ENCODE measurements at places on chromosomes 16 and 17.

- no peak for DNase-seq
Observed at GRCh38 chr16:89921702-89922476, 1.3 kb upstream of the TUBB3 start.

DNA sequence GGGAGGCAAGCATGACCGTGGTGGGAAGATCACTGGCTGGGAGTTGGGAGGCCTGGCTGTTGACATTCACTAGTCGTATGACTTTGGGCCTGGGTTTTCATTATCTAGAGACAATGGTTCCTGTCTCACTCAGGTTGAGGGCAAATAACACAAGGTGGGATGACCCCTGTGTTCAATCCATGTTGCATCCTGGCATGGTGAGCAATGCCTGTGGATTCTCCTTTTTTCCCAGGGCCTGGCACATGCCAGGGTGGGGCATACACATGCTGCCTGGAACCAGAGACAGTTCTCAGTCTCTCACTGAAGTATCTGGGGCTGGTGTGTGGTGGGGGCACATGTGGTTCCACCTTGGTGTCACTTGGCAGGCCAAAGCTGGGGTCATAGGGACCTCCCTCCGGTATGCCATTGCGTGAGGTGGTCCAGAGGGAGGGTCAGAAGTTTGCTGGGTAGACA is 5.4 kb downstream of the THRA start:
- no peak for DNase-seq

GRCh38 chr17:50480854-50481490 is 2.3 kb downstream of the RSAD1 start:
- DNase-seq: peak; percentile 24

DNA sequence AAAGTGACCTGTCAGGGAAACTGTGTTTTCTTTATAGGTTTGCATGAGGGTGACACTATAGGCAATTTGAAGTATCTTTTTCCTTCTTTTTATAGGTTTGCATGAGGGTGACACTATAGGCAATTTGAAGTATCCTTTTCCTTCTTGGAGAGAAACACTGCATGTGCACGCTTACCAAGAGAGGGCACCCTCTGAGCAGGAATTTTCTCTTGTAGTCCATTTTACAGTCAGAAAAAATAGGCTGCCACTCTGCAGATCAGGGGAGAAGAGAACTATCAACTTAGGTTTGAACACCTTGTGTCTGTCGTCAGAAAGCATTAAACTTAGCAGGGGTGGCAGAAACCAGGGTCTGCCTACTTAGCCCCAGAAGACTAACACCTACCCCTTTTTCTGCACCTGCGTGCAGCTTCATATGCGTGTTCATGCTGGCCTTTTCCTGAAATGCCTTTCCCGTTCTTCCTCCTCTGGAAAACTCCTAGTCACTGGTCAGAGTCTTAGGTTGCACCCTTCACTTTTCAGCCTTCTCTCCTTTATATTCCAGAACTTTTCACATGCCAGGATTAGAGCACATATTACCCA is 16.4 kb upstream of the SMIM36 start:
- peak; percentile 61 for DNase-seq

- peak; percentile 95 for DNase-seq
Observed at GRCh38 chr16:88941913-88942909, 34.8 kb downstream of the CBFA2T3 start.

- DNase-seq: no peak
Observed at GRCh38 chr17:9473711-9474110, 101.9 kb downstream of the STX8 start.

GRCh38 chr17:57707892-57708291 is 37.2 kb downstream of the CCDC182 start:
- DNase-seq: no peak

Measured in NAMALWA (cell line).